ENCODE measurements at places on chromosomes 12 and 14. TPM values are rescaled to one million over a fixed set of nuclear protein-coding genes. Genes with fewer than 3 reads are reported as not detected.

CARMIL3 gene
- 0.08 TPM for total RNA-seq

FAM234B gene
- total RNA-seq, result 1.5 TPM

GRCh38 chr12:30694412-30695198 lies 1.1 kb downstream of the IPO8 start:
- H3K4me3 ChIP-seq, result peak overlapping the region; percentile 88
- peaks cover 53% of the 10 kb centered on the region for H3K4me1 ChIP-seq
- no peak for DNase-seq
- H3K27ac ChIP-seq, result peak overlapping the region; percentile 92

BDKRB2 gene
- total RNA-seq, result 0.69 TPM

DNA sequence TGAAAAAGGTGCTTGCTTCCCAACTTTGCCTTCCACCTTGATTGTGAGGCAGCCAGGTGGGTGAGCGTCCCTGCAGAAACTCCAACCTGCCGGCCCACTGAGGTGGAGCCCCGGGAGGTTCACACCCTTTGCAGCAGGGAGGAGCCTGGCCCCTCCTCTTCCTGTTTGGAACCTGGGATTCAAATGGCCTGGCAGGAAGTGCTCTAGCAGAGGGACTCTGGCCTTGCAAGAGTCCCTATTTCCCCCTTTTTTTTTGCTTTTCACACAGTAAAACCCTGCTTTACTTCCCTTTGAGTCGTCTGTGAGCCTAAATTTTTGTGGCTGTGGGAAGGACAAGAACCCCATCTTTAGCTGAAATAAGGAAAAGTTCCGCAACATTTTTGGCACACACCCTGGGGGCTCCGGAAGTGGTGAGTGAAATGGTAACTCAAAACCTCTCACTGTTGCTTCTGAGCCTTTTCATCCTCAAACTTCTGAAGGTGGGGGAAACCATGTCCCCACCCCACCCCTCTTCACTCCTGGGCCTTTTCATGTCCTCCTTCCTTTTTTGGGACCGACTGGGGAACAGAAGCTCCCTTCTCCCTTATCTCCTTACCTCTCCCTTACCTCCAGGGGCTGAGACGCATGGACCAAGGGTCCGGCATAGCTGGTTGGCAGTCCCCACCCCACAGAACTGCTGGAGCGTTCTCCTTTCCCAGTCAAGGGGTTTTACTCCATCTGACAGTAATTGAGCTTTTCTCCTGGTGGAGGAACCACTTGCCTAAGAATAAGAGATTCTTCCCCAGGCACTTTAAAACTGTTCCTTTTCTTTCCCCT lies 102.0 kb downstream of the KCNMB4 start:
- H3K4me1 ChIP-seq, result no peaks in the 10 kb centered on the region
- no peak for DNase-seq
- no peak overlapping the region for H3K4me3 ChIP-seq

MYF5 gene
- not detected for total RNA-seq

DNA sequence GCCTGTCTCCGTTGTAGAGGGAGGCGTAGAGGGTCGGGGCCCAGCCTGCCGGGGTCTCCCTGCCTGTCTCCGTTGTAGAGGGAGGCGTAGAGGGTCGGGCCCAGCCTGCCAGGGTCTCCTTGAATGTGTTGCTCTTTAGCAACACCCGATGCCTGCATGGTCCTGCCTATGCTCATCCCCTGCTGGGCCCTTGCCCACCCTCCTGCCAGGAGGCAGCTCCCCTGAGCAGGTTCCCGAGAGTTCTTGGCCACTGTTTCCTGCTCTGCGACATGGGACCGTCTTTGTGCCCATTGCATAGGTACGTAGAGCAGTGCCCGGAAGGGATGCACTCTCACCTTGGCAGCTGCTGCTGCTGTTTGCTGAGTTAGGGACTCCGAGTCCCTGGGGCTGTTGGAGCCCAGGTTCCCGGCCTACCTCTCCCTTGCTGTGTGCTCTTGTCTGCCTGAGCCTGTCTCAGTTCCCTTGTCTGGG lies 3.3 kb downstream of the KIF26A start:
- H3K4me3 ChIP-seq, result no peak overlapping the region
- H3K27ac ChIP-seq, result no peak overlapping the region
- H3K36me3 ChIP-seq, result no peaks in the 10 kb centered on the region
- DNase-seq, result no peak
- peaks cover 13% of the 10 kb centered on the region for H3K4me1 ChIP-seq

BCL11B gene
- total RNA-seq, result 0.33 TPM

Measured in heart right ventricle (tissue), 16 donors.